G401 (cell line): ENCODE measurements at places on chromosomes 5 and 9.
A peak's percentile ranks its signal among the peaks of the same experiment; 100 is the strongest.

DNA sequence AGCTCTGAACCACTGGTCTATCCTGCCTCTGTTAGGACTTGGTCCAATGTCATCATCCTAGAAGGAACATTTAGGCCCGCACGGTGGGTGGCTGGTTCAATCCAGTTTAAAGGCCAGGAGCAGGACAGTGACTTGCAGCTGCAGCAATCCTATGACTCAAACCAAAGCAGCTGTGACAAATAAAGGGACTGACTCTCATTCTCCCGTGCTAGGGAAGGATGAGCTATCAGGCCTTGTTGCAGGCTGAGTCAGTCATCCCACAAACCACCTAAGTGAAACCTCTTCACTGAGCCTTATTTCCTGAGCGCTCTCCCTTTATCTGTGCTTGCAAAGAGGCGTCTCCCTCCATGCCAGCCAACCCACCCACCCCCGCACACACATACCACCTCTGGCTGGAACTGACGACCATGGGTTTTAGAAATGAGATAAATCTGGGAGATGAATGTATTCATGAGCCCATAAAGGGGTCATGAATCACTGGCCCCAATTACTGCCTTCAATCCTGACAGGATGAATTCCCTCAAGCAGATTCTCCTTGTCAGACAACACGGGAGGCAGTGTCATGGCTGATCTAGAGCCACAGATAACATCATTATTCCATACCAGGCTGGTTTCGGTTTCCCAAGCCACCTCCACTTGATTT lies 93.4 kb downstream of the KCNIP1 start:
- DNase-seq: peak; percentile 34

GRCh38 chr5:138502121-138502520 lies 36.8 kb downstream of the EGR1 start:
- no peak for DNase-seq

- DNase-seq: peak; percentile 15
Observed at GRCh38 chr5:157366741-157367674, 93.0 kb upstream of the NIPAL4 start.

- no peak for DNase-seq
Observed at GRCh38 chr5:6872441-6873160, 159.4 kb downstream of the TENT4A start.

- no peak for DNase-seq
Observed at GRCh38 chr9:18849890-18850677, 182.9 kb downstream of the SAXO1 start.

GRCh38 chr9:5178126-5178805 lies 7.2 kb downstream of the INSL6 start:
- DNase-seq: no peak

DNA sequence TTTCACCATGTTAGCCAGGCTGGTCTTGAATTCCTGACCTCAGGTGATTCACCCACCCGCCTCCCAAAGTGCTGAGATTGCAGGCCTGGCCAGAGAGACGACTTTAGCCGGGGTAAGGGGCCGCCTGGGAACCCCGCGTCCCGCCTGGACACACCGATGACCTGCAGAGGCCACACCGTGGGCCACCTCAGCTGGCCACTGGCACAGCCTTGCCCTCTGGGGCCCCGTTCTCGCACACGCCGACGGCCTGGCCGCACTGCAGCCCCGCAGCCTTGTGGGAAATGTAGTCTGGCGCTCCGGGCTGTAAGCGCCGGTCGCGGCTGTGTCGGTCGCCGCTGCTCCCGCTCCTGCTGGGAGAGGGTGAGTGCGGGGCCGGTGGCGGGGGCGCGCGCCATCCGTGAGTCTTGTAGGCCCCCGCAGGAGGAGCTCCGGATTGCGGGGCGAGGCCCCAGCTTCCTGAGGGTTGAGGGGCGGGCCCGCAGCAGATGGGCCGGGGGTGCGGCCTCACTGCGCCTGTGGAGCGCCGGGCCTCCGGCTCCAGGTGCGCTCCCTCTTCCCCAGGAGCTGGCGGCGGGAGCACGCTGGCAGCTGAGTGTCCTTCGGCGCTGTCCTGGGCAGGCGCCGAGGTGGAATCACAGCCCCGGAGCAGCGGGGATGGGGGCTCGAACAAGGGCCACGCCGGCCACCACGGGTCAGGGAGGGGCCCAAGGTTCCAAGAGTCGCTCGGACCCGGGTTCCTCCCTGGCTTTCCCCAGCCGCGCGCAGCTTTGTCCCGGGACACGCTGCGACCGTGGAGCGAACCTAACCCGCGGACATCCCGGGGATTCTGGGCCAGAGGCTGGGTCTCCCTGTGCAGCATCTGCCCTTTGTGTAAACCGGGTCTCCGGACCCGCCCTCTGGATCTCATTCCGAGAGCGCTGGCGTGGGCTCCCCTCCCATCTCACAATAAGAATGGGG lies at the start of gene ZFP2:
TSS of gene ZFP2 (plus strand) at position 299 of the 957 bp plus-strand sequence. CDS start 35,401 bp downstream, outside the sequence.
- DNase-seq: peak; percentile 84

DNA sequence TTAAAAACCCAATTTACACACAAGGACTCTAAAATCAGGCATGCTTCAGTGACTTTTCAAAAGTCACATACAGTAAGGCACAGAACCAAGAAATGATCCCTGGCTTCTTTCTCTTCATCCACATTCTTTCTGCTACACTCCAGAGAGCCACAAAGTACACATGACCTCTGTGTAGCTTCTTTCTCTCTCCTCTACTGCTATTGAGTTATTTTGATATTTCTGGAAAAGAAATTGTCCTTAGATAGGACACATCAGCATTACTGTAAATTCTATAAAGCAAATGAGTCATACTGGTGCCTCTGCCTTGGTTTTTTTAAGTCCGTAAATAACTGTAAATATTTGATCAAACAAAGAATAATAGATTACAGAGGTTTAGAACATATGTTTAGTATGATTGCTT lies 96.3 kb downstream of the KIAA0825 start:
- DNase-seq: no peak

- DNase-seq: no peak
Observed at GRCh38 chr5:173290477-173291131, 37.6 kb downstream of the STC2 start.

DNA sequence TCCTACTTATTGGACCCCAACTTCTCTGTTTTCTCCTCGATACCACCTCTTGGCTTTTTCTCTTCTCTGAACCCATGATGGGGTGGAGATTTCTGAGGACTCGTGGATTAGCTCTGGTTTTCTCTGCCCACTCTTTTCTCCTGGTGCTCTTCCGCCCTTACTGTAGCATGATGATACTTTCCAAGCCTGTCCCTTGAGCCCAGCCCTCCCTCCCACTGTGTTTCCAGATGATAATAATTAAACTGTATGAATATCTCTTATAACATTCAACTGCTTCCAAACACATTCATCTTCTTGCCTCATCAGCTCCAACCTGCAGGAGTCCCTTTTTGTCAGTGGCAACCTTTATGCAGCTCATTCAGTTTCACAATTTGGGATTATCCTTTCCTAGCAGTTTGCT lies 494.2 kb upstream of the KLF4 start:
- no peak for DNase-seq

DNA sequence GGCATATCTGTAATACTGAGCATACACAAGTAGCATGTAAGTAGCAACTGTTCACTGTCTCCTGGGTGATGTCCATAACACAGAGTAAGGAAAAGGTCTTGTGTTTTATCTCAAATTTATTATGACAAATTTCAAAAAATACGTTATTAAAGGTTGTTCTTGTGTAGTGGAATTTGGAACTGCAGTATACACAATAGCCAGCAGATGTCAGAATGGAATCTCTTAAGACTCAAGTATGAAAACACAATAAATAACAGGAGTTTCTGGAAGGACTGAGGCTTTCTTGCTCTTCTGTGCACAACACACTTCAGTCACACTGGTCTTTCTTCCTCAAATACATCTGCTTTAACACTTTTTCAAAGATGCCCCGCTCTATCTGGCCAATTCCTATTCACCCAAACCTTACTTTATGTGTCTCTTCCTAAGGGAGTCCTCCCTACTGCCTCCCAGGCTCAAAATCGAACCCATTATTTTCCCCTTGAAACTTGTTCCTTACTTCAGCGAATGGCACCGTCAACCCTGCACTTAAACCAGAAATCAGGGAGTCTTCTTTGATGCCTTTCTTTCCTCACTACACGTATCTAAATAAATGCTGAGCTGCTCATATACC lies 6.5 kb upstream of the FBXO10 start:
- peak; percentile 59 for DNase-seq

DNA sequence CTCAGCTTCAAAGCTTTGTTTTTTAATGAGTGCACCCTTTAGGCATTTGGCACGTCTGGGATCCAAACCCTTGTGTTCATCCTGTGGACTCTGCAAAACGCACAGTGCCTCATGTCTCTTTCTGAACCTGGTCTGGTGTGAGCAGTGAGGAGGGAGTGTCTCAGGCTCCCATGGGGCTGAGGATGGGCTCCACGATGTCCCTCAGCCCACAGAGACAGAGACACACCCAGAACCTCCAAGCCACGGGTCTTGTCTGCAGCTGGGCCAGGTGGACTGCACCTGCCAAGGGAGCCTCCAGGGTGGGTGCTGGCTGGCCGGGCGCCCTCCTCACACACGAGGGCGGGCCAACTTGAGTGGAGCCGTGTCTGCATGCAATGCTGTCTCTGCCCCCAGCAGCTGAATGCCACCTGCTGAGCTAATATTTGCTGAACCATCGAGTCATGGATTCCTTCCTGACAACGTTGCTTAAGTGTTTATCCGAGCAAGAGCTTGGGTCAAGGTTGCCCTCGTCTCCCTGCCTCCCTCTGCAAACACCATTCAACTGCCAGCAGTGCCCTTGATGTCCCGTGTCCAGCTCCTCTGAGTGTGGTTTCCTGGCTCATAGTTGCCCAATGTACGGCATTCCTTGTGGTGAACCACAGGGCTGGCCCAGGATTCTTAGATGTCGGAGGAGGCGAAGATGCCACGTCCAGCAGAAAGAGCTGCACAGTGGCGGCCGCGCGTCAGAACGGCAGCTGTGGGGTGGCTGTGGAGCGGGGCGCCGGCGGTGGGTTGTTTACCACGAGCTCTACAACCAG lies 31.4 kb upstream of the LPCAT1 start:
- no peak for DNase-seq

- no peak for DNase-seq
Observed at GRCh38 chr5:88746438-88746882, 136.5 kb downstream of the MEF2C start.

GRCh38 chr9:79574136-79574535 lies 2.4 kb downstream of the TLE4 start:
- peak; percentile 35 for DNase-seq

DNA sequence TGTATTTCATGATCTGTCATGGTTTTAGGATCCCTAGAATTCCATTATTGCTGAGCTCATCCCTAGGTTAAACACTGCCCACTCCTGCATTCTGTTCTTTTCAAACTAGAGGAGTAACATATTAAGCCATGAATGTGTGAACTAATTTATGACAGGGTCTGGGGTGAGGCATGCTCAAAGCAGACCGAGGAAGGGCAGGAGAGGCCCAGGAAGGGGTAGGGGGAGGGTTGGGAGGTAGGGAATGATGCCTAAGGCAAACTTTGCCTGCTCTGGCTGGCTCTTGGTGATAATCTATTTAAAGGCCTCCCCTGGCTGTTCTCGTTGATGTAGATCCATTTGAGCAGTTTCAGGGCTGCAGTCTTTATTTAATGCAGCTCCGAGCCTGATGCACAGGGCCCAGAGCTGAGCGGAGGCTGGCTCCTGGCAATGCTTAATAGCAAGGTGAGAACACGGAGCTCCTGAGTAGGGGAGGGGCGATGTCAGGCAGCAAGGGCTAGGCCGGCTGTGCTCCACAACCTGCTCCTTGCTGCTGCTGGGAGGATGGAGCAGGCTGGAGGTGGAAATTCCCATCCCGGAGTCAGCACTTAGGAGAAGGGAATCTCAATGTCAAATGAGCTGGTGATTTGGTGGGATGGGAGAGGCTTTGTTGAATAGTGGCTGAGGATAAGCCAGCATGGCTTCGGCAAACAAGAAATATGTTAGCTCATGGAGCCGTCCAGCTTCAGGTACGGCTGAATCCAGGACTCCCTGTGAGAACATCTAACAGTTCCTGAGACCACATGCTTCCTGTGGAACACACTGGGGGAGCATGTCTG lies 73.2 kb upstream of the UNC5A start:
- DNase-seq: peak; percentile 84

DNA sequence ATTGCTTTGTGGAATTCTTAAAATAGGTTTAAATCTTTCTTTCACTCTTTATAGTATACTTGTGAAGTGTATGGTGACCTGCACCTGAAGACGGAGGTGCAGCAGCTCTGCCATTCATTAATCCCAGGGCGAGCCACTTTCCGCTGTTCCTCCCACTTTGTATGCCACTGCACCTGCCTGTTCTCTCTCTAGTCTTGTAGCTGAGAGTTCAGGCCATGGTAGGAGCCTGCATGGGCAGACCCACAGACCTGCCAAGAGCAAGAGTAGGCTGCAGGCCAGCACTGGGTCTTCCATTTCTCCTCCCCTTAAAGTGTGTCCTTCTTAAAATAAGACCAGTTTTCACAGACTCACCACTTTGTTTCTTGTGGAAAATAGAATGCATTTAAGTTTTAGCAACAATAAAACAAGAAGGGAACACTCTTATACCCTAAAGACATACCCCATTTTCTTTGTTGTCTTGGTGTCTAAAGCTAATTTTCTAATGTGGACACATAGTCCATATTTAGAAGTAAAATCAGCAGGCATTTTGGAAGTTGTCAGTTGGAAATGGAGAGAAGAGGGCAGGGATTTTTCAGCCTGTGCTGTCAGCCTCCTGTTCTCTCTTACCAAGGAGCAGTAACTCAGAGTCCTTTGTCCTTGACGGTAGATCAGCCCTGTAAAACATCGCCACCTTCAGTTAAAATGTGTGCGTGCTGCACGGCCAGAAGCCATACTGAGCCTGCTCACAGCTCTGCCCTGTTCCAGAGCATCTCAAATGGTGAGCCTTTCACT lies 103.2 kb downstream of the SNCAIP start:
- peak; percentile 93 for DNase-seq

DNA sequence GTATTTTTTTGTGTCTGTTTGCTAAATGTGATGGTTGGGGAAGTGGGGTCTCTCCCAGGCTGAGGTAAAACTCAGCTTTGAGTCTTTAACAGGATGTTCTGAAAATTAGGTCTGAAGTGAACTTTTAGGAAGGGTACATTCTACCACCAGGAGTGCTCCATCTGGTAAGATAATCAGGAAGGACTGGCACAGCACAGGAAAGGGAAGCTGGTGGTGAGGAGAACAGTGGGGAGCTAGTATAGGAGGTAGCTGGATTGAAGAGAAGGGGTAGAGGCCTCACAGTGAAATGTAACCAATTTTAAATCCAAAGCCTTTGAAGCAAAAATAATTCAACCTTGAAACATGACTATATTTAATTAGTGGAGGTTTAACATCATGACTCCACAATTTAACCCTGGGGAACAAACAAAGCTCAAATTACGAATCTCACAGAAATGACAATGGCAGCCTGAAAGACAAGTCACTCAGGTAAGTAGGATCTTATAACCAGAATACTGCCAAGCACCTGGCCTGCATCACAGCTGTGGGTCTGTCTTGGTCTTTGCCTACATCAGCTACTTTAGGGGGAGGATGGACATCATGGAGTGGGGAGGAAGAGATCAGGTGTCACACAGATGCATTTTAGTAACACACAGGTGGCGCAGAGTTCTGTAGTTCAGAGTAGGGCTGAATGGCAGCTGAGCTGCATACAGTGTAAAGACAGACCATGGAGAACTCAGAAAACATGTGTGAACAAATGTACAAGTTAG lies 445.3 kb downstream of the DMRT2 start:
- no peak for DNase-seq

GRCh38 chr9:125407974-125408900 lies 146.6 kb downstream of the GAPVD1 start:
- DNase-seq: peak; percentile 64
